GM12892 (cell line): ENCODE measurements at places on chromosomes 1 and 21.

DNA sequence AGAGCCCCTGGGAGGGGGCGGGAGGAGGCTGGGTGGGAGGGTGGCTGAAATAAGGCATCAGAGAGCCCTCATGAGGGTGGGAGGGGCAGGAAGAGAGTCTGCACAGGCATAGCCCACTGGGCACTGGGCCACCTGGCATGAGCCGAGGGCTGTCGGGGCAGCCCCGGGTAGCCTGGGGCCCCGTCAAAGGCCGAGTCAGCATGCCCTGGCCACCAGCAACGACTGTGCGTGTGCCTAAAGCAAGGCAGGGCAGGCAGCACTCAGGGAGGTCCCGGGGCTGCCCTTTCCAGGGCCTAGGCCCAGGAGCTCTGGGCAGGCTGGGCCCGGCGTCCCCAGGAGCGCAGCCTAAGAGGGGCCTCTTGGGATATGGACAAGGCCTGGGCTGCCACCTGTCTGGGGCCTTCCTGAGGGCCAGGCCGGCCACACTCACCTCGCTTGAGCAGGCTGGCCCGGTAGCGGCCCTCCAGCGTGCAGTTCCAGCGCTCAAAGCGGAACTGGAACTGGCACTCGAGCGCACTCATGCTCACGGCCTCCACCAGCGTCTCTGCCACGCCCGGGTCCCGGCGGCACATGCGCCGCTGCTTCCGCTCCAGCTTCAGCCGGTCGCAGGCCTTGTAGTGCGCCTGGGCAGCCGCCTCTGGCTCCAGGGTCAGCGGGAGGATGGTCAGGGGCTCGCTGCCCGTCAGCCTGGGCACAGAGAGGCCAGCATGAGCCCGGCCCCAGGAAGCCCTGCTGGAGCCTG lies 22.7 kb downstream of the WNT9A start:
- DNase-seq, result no peak

GRCh38 chr1:211557894-211558625 lies 20.9 kb downstream of the SLC30A1 start:
- no peak for DNase-seq

DNA sequence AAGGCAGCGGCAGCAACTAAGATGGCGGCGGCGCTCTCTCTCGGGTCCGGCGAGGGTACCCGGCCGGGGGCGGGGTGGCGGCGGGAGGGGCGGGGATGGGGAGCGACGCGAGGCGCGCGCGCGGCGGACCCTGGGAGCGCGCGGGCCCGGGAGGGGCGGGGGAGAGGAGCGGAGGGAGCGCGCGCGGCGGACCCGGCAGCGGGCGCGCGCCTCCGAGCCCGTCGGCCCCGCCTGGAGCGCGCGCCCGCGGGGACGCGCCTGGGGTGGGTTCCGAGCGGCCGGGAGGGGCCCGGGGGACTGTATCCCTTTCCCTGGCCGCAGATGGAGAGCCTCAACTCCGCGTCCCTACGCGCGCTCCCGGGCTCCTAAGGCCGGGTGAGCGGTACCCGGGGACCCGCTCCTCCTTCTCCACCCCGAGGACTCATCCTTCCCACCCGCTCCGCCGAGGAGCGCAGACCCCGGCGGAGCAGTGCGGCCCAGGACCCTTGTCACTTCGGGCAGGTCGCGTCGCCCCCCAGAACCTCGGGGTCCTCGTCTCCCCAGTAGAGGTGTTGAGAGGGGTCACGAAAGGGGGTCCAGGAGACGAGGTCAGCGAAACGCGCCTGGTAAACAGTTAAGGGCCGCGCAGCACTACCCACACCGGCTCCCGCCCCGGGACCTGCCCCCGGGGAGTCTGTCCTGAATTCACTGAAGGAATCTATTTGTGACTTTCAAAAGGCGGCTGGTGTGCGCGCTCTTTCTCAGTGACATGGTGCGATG lies at the start of gene CLSTN1:
CLSTN1 (minus strand) TSS at position 23 of the 759 bp plus-strand sequence. CDS start 232 bp downstream, outside the sequence.
- peak; percentile 94 for DNase-seq

- peak; percentile 26 for DNase-seq
These were observed 30.9 kb downstream of the PROX1 start for GRCh38 chr1:214018386-214019268.

GRCh38 chr1:1427106-1427819 lies 6.2 kb upstream of the ANKRD65 start:
- DNase-seq, result peak; percentile 44

DNA sequence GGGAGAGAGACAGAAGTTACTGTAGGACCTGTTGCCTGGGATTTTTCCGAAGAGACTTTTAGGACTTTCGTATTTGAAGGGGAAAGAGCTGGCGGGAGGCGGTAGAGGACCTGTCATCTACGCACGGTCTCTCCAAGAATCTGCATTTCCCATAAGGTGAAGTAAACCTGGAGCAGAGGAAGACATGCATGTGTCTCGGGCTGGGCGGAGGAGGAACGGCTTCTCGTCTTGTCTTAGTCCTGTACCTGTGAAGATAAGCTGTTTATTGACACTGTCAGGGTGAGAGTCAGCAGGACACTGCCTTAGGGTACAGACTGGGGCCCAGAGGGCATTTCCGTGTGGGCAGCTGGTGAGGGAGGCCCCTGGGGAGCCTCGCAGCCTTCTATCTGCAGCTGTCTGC lies 123.4 kb upstream of the COL6A1 start:
- no peak for DNase-seq

GRCh38 chr1:42264511-42265190 lies 70.4 kb downstream of the FOXJ3 start:
- no peak for DNase-seq

DNA sequence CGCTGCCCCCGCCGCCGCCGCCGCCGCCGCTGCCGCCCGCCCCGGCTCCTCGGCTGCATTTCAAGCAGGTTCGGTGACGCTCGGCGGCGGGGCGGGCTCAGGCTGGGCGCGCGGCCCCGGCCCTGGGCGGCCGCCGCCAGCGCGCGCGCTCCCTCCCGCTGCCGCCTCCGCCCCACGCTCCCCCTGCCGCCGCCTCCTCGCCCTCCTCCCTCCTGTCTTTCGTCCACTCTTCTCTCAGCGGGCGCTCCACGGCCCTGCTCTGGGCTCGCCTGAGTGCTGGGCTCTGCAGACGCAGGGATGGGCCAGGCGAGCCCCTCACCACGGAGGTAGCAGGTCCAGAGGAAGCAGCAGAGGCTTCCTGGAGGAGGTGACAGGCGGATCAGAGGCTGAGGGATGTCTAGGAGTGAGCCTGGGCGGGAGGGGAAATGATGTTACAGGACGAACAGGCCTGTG lies at the start of gene LRP8:
LRP8 (minus strand) TSS at position 62 of the 453 bp plus-strand sequence. CDS start 158 bp downstream, outside the sequence.
- DNase-seq, result peak; percentile 94

- DNase-seq, result no peak
These were observed 28.3 kb downstream of the HEATR1 start for GRCh38 chr1:236576004-236576403.

GRCh38 chr1:181676269-181676668 lies 193.0 kb downstream of the CACNA1E start:
- DNase-seq, result peak; percentile 29

- no peak for DNase-seq
These were observed 705 bp upstream of the QSOX1 start for GRCh38 chr1:180154003-180154324.

- no peak for DNase-seq
These were observed 1613.6 kb upstream of the PRMT6 start for GRCh38 chr1:105442901-105443300.

DNA sequence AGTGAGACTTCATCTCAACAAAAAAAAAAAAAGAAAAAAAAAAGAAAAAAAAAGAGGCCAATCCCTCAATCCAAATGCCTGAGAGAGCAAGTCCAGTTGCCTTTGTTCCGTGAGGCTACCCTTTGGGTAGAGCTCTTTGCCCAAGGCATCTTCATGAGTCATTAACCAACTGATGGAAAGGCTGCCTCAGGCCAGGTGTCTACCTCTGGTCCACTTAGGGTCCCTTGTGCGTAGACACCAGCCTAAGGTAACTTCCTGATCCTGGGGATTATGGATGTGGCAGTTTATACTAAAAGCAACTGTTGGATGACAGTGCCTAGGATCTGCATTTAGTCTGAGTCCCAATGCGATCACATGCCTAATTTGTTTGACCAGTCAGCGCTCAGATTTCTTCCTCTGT lies 20.7 kb upstream of the ZNF326 start:
- no peak for DNase-seq

DNA sequence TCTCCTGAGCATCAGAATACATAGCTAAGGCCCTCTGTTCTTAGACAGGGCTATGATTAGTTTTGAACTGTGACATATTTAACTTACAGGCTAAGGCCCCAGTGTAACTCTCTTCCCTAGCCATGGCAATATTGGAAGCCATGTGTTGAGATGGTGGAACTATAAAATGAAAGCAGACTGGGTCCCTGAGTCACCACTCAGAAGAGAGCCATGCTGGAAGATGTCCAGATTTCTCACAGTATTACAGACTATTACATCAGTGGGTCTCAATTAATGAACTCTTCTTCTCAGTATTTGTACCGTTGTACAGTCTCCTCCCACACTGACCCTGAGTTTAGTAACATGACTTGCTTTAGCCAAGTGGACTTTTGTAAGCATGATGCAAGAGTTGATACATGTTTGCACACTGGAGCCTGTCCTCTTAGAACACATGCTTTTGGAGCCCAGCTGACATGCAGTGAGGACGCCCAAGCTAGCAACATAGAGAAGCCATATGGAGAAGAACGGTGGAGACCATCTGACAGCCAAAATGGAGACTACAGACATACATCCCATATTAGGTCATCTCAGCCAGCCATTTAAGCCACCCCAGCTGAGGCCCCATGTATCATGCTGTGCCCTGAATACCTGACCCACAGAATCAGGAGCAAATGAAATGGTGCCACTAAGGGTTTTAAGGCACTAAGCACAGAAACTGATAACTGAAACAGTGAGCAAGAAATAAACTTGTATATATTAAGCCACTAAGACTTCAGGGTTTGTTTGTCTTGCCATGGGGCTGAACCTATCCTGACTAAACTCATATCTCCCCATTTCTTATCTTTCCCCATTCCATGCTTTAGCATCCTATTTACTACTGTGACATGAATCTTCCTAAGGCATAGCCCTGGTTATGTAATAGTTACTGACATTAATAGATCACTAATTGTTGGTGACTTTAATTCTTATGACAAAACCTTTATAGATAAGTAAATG lies 24.4 kb downstream of the TBX15 start:
- DNase-seq, result no peak
